Muscle of leg (tissue), 16 donors: ENCODE measurements at places on chromosomes 1 and 21.

DNA sequence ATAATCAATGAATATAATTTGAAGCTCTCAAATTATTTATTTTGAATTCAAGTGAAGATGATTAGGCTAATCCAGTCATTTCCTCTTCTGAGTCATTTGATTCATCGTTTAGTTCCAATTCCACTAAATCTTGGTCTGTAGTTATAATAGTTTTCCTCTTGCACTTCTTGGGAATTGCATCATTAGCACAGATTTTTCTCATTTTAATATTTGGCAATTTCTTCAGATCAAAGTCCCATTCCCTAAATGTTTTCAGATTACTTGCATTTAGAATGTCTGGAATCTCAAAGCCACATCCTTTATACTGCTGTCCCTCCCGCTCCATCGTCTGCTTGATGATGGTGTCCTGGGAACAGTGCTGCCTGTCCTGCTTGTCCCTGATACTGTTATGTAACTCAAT is 43.5 kb downstream of the MAST2 start:
- DNase-seq: no peak

DNA sequence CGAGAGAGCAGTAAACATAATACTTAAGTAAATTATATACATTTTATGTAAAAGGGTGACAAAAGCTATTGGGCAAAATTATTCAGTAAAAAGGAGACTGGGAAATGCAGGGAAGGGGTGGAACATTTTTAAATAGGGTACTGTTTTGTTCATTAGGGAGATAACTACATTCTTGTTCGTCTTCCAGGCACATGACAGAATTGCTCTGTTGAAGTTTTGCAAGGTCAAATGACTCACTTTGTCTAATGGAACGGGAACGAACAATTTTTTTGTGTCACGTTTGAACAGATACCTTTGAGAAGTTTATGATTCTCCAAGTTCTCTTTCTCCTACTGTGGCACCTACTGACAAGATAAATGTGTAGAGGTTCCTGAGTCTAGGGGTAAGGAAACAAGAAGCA is 382.3 kb upstream of the ZRANB2 start:
- peak; percentile 10 for DNase-seq

- DNase-seq: peak; percentile 61
Observed at GRCh38 chr1:32612189-32612881, 38.0 kb downstream of the ZBTB8OS start.

- no peak for DNase-seq
Observed at GRCh38 chr21:41823906-41824305, 55.2 kb downstream of the PRDM15 start.

GRCh38 chr1:38781872-38782617 is 77.5 kb downstream of the RRAGC start:
- no peak for DNase-seq

DNA sequence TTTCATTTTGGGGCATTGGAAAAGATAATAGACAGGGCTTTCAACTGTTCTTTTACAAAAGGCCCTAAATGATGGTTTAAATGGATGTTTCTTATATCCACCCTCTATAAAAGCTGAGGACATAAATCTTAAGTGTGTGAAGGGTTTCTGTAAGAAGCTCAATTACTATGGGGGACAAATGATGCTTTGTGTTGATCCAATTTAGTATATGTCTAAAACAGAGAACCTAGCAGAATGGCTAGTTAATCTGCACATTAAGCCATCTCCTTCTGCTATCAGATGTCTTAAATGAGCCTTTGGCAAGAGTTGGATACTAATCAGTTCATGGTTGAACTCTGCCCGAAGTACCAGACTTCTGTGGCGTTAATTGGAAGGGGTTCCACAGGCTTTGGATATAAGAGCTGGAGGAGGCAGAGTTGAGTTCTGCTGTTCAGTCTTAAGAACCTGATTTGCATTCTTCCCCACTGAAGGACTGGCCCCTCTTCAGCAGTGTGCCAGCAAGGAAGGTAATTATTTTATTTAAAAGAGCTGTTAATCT is 43.1 kb downstream of the PTGFRN start:
- no peak for DNase-seq

GRCh38 chr1:13813398-13814012 is 113.5 kb downstream of the PRDM2 start:
- no peak for DNase-seq

DNA sequence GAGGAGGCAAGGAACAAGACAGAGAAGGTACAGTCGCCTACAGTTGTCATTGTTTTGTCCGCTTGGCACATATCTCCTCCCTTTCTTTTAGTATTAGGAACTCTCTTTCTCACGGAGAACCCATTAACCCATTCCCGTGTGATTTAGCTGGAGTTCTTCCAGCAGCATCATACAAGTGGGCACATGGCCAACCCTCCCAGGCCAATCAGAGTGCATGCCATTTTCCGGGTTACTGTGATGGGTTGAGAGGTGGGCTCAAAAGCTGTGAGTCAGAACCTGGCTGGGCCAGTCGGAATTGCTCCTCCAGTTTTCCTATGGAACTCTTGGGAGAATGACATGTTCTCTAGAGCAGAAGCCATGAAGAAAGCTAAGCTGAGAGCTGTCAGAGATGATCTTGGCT is 83.1 kb upstream of the SOD1 start:
- peak; percentile 25 for DNase-seq

DNA sequence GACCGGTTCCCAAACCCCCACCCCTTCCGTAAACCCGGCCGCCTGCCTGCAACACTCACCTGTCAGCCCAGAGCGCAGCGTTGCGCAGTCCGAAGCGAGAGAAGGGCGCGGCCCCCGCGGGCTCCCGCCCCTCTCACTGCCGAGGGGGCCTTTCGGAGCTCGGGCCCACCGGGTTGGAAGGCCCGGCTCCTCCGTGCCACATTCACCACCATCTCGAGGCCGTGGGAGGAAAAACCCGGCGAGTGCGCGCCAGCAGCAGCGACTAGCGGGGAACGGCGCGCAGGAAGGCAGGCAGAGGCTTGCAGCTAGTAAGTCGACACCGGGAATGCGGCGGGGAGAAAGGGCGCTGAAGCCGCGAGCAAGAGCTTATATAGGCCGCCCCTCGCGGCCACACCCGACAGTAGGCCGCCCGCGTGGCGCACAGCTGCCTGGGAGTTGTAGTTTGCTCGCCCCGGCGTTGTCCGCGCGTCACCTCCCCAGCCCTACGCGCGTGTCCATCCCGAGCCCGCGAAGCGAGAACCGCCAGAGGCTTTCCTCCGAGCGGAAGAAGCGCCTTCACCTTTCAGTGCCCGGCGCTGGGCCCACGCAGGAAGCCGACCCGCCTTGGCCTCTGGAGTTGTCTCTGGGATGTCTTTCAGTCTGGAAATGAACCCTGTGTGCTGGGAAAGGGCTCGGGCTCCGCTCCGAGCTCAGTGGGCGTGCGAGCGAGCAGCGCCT is 10.4 kb upstream of the RAB42 start:
- peak; percentile 98 for DNase-seq

DNA sequence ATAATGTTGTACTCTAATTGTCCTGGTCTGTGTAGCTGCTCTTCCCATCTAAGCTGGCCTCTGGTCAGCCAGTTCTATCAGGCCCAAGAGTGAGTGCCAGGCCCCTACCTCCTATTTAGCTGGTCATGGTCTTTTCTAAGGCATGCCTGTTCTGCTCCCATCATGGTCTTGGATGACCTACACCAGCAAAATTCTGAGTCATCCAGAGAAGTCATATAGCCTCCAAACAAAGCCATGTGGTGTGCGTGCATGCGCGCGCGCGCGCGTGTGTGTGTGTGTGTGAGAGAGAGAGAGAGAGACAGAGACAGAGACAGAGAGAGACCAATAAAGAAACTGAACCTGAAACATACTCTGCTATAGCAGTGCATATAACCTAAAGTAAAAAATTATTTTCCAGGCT is 254.4 kb downstream of the BRINP2 start:
- no peak for DNase-seq

- no peak for DNase-seq
Observed at GRCh38 chr1:232134365-232134764, 495.6 kb downstream of the SIPA1L2 start.

- DNase-seq: peak; percentile 98
Observed at GRCh38 chr1:59393211-59394180, 96.6 kb downstream of the FGGY start.

GRCh38 chr1:94037392-94038229 is 83.3 kb downstream of the ABCA4 start:
- DNase-seq: no peak

DNA sequence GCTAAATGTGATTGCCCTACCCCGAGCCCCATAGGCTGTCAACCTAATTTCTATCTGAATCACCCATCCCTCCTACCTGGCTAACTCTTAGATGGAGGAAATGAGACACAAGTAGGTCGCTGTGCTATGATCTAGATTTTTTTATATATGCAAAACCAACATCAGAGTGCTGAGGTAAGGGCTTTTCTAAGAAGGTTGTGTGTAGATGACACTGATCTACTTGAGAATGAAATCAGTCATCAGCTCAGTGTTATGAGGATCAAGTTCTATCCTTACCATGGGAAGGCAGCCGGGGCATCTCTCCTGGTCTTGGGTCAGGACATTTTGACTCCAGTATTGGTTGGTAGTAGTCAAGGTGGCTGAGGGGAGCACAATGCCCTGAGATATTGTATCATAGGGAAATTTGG is 23.6 kb downstream of the SLAMF1 start:
- DNase-seq: no peak

DNA sequence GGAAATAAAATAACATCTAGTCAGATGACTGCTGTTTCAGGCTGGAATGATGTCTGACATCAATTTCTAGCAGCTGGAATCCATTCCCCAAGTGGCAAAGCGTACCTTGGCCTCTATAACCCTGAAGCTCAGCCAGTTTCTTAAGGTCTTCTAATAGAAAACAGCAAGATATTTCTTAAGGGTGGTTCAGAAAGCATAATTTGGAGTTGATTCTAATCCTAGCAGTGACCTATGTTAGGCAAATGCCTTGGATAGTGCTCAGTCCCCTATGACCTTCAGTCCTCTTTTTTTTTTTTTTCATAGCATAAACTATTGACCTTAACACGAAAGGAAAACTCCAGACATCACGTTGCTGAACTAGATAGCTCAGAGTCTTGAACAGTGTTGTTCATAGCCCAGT is 56.5 kb downstream of the LAMC2 start:
- DNase-seq: peak; percentile 84

DNA sequence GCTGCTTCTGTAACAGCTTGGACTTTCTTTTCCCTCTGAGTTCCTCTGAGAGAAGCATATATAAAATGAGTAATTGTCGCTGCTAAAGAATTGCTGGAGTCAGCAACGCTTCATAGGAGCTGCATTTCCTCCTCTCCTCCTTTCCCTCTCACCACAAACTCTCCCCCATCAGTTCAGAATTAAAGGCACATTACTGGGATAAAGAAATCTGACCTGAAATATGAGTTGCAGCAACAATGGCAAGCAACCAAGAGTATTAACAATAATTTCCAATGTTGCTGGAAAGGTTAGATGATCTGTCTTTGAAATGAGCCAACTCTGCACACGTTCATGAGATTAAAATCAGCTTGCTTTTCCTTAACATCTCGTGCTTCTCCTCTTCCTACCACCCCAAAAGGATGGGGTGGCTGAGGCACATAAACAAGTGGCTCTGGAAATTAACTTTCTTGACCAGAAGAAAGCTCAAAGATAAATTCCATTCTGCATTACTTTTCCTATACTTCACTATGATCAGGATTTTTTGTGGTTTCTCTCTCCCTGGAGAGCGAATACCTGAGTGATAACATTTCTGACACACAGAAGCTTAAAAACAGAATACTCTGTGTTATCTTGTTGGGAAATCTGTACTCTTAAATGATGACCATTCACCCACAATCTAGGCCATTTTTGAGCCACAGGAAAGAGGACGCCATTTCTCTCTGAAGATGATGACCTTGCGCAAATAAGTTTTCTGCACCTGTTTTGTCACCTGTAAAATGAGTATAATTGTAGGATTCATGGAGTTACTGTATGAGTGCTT is 90.2 kb downstream of the TGFBR3 start:
- peak; percentile 96 for DNase-seq

- no peak for DNase-seq
Observed at GRCh38 chr1:152739841-152740240, 18.0 kb upstream of the KPRP start.

- no peak for DNase-seq
Observed at GRCh38 chr1:147597010-147597409, 55.7 kb downstream of the BCL9 start.

GRCh38 chr1:59443310-59443709 is 146.4 kb downstream of the FGGY start:
- DNase-seq: peak; percentile 63

- DNase-seq: peak; percentile 78
Observed at GRCh38 chr1:205523891-205524793, 19.7 kb downstream of the CDK18 start.

DNA sequence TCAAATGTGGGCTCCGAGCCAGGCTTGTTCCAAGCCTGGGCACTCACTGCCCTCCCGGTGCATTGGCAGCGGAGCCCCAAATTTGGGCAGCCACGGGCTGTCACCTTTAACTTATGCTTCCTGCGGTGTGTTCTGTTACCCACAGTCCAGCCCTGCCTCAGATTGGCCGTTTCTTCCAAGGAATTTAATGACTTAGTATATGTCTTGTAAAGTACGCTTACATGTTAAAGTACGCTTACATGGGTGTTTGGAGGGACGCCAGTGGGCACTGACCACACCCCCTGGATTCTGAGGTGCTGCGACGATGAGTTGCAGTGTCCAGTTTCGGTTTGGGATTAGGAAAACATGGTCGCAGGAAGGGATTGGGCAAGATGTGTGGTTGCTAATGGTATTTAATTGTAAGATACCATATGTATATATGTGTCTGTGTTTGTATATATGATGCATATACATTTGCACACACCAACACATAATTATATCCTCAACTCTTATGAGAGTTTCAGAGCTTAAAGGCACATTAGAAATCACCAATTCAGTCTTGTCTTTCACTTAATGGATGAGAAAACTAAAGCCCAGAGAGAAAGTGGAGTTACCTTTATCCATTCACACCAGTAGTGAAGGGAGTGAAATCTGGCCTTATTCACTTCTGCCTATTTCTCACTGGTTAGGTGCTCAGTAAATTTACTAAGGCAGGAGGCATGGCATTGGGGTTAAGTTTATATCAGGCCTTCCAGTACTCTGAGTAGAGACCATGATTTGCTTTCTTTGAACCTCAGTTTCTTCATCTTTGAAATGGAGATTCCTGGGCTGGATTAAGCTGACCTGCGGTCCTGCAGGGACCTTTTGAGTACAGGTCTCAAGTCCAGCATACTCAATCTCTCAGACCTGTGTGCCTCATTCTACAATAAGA is 1.0 kb downstream of the SMYD2 start:
- DNase-seq: peak; percentile 47
